ENCODE measurements at places on chromosomes 11 and 22. TPM values are rescaled to one million over a fixed set of nuclear protein-coding genes. Genes with fewer than 3 reads are reported as not detected.

DNA sequence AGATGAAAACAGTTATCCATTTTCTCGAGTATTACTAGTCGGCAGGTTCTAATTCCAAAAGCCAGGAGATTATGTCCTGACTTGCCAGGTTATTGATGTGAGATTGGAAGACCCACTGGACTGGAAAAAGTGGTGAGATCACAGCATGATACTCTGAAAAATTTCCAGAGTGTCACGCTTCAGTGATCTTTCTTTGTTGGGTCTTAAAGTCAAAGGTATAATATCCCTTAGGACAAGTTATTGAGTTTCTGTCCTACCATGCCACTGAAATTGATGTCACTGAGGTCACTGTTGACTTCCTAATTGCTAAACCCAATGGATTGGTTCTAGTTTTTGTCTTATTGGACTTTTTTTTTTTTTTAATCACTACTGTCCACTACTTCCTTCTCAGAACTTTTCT, 104.5 kb upstream of the GRAMD1B start:
- DNase-seq: no peak

- DNase-seq: peak; percentile 76
Observed at GRCh38 chr11:123103326-123103980, 41.5 kb upstream of the HSPA8 start.

DNA sequence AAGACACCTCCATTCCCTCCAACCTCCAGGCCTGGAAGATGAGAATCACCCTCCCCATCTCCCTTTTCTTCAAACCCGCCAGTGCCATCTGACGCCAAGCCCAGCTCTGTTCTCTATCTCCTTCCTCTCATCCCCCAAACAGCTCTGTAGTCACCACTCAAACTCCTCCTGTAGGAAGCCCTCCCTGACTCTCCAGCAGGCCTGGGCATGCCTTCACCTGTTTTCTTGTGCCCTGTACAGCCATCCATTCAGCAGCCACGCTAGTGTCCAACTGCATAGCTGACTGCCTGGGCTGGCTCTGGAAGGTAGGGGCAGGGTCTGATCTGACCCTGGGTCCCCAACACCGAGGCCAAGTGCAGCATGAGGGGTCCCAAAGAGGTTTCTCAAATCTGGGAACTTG, 25.0 kb downstream of the GDPD5 start:
- no peak for DNase-seq

Gene C22orf42
- polyA plus RNA-seq: not detected

DNA sequence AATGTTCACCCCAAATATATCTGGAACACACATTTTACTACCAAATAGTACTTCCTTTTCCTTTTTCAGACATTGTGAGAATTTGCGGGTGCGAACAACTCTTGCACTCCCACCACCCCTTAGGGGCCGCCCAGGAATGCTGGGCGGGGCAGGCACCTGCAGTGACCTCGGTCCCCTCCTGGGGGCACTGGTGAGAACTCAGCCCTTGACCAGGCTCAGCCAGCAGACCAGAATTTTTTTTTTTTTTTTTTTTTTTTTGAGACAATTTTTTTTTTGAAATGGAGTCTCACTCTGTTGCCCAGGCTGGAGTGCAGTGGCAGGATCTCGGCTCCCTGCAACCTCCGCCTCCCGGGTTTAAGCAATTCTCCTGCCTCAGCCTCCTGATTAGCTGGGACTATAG, 75.8 kb downstream of the ARHGAP8 start:
- DNase-seq: peak; percentile 87

Gene MMP27
- polyA plus RNA-seq: not detected

DNA sequence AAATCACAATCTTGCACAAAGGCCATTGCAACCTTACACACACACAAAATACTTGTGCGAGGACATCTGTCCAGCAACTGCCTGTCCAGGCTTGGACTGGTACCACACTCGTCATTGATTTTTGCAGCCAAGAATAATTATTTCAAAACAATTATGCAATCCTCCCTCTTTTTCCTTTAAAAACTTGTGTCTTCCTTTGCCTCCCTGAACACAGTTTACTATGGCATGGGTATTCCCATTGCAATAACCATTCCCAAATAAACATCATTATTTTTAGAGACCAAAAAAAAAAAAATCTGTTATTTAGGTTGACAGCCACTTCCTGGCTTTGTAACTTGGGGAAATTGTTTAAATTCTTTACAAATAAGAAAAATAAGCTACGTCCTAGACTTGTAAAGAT, 54.0 kb downstream of the C11orf91 start:
- no peak for DNase-seq

Gene CD82
- 35.6 TPM for polyA plus RNA-seq

DNA sequence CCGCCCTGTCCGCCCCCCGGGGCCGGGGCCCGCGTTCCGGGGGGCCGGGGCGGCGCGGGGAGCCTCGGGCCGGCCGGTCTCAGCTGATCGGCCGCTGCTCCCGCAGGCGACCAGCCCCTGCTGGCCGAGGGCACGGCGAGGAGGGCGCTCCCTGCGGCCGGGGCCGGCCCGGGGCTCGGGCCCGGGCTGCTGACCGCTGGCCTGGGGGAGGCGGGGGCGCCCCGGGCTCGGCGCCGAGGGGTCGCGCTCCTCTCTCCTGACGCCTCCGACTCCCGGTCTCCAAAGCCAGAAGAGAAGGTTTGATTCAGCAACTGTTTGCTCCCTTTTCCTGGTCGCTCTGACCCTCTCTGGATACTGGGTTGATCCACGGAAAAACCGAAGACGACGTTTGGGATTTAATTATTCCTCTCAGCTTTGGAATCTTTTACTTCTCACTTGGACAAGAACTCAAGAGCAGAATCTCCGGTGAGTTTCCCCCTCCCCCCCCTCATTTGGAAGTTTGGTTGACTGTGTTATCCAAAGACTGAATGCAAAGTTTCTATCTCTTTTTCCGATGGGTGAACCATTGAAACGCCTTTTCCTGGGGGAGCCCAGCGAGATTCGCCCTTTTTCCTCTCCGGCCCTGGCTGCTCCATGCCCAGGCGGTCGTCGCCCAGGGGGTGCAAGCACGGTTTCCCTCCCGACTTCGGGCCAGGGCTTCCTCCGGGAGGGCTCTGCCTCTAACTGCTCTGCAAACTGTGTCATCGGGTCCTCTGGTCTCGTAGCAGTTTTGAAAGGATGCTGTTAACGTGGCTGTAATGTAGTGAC, 725 bp downstream of the KDM2A start:
- peak; percentile 79 for DNase-seq

Gene C11orf16
- not detected for polyA plus RNA-seq

Gene XRCC6
- polyA plus RNA-seq: 78.1 TPM

- DNase-seq: no peak
Observed at GRCh38 chr11:60699284-60699691, at the start of gene MS4A8. Gene MS4A8 (plus strand): TSS chr11:60699612. CDS start chr11:60700861, 1,249 bp downstream.

Gene ROM1
- polyA plus RNA-seq: 7.9 TPM

- no peak for DNase-seq
Observed at GRCh38 chr11:122441666-122442035, 213.9 kb upstream of the UBASH3B start.

DNA sequence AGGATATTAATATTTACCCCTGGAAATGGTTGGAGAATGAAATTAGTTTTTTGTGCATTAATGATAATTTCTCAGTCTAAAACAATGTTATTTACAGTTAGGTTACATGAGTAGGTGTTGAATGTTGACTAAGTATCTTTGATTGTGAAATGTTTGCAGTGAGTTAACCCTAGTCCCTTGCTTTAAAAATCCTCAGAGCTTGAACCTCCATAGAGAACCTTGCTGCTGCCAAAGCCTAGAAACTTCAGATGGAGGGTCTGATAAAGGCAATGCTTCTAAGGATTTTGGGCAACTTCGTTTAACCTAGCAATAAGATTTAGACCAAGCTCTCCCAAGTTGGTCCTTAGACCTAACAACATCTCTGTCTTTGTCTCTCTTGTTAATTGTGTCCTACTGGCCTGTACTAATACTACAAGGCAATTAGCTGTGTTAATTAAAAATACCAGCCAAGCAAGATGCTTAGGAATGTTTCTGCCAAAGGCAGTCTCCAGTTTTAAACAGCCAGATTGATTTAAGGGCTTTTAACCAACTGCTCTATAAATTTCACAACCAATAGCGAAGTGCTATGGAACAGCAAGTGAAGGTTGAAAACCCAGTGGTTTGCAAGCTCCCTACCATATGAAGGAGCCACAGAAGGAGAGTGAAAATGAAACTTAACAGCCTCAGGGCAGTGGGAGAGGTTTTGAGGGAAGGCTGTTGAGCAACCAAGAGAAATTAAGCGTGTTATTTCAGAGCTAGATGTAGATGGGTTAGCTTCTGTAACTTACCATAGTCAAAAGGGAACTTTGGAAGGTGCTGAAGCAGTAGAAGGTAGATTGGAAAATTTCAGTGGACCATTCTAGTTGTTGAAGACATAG, 295.9 kb upstream of the ANO5 start:
- DNase-seq: no peak

- no peak for DNase-seq
Observed at GRCh38 chr11:59222464-59223060, 9.8 kb upstream of the MPEG1 start.

Gene RIMBP3B
- polyA plus RNA-seq: not detected

- DNase-seq: no peak
Observed at GRCh38 chr11:120089036-120090001, 48.6 kb downstream of the TRIM29 start.

Gene C22orf23
- 0.33 TPM for polyA plus RNA-seq

GRCh38 chr11:1825039-1825740, 9.6 kb upstream of the SYT8 start:
- DNase-seq: no peak

DNA sequence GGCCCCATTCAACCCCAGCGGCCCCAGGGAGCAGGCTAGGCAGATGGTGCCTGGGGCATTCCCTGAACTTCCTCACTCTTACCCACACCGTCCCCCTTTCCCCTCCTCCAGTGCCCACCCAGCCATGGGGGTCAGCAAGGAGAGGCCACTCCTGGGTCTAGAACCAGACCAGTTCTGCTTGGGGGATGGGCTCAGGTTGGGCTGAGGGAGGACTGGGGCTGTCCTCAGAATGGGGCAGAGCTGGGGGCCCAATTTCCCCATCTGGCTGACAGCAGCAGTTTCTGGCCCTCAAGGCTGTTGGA, 12.4 kb downstream of the SCYL1 start:
- DNase-seq: no peak

DNA sequence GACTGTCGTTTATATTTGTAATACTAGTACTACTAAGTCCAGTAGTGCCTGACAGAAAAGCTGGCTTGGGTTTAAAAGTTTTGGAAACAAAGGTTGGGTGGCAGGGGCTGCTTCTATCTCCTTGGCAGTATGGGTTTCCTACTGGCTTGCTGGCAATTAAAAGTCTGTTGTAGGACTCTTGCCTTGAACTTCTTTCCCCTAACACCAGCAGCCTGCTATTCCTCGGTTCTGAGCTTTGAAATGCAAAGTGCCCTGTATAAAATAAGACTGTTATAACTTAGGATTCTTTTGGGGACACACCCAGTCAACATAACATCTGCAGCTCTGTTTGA, 1.3 kb downstream of the RNF169 start:
- no peak for DNase-seq

Gene CNGA4
- 0.08 TPM for polyA plus RNA-seq

Gene ASCL2
- not detected for polyA plus RNA-seq

- DNase-seq: no peak
Observed at GRCh38 chr11:121358760-121359159, 66.2 kb downstream of the SC5D start.

Gene AMOTL1
- polyA plus RNA-seq: 10.7 TPM

- no peak for DNase-seq
Observed at GRCh38 chr11:123587559-123587958, 66.9 kb downstream of the SCN3B start.

DNA sequence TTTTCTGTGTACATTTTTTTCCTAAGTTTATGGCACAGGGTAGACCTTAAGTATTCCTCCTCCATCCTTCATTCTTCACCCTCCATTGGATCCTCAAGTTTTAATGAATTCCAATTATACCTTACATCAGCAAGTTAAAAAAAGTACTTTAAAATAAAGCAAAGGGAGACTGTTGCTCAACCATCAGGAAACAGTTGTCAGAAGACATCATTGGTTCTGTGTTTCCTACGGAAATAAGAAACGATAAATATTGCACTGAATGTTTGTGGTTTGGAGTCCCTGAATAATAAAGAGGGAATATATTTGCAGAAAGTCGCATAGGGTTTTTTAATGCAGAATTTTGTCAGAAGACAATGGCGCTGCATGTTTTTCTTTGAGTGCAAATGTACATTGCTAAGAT, 28.1 kb upstream of the LDHA start:
- DNase-seq: no peak

Gene TRIM51
- not detected for polyA plus RNA-seq

DNA sequence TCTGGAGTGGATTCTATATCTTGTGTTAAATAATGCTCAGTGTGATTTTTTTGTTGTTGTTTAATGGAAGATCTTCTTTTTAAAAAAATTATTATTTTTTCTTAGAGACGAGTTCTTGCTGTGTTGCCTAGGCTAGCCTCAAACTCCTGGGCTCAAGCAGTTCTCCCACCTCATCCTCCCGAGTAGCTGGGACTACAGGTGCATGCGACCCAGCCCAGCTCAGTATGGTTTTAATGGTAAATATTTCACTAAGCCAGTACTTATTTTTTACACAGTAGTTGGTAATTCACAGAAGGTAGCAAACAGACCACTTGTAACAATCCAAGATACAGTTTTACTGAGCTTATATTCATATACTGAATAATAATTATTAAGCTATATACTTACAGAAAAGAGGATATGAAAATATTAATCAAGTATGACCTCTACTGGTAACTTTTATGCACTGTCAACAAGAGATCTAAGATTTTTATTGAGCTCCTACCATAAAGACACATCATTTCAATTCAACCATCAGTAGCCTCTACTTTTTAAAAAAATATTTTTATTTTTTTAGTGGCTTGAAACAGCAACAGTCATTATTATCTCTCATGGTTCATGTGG, 6.1 kb upstream of the CD59 start:
- peak; percentile 20 for DNase-seq

DNA sequence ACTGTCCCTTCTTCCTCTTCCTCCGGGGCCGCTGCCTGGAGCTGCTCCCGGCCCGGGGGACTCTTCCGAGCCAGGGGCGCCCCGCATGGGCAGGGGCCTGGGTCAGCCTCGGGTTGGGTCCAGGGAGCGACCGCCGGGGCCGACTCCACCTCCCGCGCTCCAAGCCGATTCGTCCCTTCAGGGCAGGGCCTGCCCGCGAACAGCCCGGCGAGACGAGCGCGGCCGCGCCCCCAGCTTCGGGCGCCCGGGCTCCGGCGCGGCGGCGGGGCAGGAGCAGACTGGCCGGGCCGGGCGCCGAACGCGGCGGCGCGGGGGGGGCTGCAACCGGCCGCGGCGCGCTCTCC, at the start of gene LARGE1:
Gene LARGE1, minus strand, starts transcription at position 280 of the 344 bp plus-strand sequence.
- DNase-seq: peak; percentile 72

Data from SK-N-SH (cell line).